ENCODE measurements at places on chromosomes 4 and X.

GRCh38 chr4:38366997-38367396, 297.0 kb upstream of the KLF3 start:
- no peak for DNase-seq

- no peak for DNase-seq
Measured at GRCh38 chrX:138664016-138664415, 47.5 kb downstream of the FGF13 start.

DNA sequence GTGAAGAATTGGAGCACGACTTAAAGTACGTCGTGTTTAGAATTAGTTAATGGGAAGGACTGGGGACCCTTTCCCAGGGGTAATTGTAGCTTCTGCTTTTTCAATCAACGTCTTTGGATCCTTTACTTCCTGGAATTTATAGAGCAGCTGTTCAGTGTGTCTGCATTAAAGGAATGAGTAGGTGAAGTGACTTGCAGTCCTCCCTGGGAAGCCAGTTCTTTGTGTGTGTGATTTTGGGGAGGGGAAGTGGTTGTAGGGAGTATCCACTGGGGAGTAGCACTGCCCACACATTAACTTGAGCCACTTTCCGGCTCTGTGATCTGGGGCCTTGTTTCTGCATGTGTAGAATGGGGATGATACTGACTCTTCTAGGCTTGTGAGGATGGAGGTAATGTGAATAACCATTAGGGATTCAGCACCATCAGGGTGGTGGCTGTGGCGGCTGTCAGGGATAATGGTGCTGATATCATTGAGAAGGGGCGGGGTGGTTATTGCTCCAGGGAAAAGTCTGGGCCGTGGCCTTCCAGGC, 54.7 kb downstream of the TMEM131L start:
- DNase-seq = no peak

GRCh38 chrX:9336456-9336855, 128.4 kb upstream of the TBL1X start:
- DNase-seq = no peak

DNA sequence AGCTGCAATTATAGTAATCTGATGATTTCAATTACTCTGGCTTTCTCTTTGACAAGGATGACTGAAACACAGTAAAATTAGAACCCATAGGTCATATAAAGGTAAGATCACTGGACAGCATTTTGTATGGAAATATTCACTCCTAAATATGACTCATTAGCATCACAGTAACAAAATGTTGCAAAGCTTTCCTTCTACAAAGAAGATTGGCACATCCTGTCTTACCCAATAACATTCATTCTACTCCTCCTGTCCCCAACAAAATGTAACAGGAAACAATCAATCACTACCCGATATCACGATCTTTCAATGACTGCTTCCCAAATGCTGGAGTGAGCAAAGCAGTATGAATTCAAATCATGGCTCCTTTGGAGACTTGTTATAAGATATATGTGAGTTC, 95.3 kb downstream of the FANCB start:
- no peak for DNase-seq

- no peak for DNase-seq
Measured at GRCh38 chr4:152850377-152850776, 70.6 kb downstream of the ARFIP1 start.

GRCh38 chrX:78923198-78924015, 21.8 kb upstream of the P2RY10 start:
- DNase-seq = no peak

- no peak for DNase-seq
Measured at GRCh38 chr4:23741681-23742191, 148.1 kb downstream of the PPARGC1A start.

DNA sequence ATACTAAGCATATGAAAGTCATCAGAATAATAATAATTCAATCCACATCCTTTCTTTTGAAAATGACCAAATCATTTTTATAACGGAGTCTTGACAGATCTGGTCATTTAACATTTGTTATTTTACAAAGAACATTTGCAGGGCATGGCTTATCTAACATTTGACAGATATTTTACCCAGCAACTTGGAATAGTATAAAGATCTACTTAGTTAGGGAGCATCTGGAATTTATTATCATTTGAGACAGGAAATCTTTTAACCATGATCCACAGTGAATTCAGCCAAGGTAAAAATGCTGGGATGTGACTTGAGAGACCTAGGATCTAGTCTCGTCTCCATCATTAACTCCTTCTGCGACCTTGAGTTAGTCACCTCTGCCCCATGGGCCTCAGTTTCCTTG, 22.4 kb downstream of the STARD8 start:
- DNase-seq = no peak

DNA sequence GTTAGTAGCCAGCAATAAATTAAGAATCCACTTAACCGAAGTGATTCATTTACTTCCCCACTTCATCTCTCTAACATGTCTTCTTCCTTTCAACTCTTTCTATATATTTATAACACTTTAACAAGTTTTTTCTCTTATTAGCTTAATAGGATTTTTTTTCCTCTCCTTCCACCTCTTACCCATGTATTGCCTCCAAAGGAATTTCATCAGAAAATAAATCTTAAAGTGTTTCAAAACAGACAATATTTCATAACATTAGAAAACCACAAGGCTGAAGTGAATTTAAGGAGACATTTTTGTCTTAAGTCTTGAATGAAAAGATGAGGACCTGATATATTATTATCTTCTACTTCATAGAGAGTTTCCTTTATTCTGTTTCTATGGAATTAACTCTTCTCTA, 101.5 kb downstream of the PDGFC start:
- DNase-seq = no peak

DNA sequence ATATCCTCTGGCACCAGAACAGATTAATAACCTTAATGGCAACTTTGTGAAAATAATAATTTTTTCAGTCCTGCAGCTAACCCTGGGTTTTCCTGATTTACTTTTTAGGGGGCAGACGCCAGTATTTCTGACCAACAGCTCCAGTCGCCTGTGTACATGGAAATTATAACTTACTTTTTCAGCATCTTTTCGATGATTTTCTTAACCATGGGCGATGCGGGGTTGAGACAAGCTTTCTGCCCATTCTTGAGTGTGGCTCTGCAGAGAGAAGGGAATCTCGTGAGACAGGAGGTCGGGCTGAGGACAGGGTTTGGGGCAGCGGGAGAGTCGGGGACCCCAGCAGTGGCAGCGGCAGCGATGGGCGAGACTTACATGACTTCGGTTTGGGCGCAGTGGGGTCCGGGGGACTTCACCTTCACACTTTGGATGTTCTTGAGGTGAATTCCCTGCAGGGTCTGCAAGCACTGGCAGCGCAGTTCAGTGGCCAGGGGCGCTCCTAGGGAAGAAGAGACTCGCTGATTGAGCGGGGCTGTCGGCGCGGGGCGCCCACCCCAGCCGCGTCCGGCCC, 484 bp downstream of the CXCL2 start:
- DNase-seq = no peak

DNA sequence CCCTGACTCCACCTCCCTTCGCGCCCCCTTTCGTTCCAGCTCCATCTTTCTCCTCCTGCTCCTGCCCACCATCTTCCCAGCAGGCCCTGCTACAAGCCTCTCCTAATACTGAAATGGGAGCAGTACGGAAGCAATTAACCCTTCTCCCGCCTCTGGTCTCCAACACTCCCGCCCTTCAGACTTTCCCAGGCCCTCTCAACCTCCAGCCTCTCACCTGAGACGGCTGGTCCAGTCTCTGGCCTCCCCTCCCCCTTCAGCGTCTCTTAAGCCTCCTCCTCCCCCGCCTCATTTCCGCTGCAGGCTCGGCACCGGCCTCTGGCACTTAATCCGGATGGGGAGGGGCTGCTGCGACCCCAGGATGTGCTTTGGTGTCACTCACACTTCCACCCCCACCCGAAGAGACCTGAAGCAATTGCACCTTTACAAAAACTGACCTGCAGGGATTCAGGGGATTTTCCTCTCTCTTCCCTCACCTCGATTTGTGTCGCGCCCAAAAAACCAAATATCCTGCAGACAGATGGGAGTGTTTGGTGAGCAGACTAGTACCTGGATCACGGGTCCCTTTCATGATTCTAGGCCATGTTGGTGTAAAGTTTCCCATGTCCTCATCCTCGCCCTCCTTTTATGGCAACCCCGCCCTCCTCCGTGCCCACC, 657 bp downstream of the TCEAL8 start:
- DNase-seq = no peak

DNA sequence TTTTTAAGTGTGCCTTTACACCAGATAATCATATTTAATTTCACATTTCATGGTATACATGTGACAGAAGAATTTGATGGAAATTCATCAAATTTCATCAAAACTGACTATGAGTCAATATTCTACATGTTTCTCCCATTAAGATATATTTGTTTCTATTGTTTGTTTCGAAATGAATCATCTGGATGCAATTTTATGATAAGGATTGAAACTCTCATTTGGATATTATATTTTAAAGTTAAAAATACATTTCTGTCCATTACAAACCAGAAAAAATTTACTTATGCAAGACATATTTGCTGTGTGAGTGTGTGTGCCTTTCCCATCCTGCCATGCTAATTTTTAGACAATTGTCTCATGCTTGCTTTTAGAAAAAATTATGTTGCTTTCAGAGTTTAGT, 52.2 kb downstream of the SULT1B1 start:
- DNase-seq = no peak

DNA sequence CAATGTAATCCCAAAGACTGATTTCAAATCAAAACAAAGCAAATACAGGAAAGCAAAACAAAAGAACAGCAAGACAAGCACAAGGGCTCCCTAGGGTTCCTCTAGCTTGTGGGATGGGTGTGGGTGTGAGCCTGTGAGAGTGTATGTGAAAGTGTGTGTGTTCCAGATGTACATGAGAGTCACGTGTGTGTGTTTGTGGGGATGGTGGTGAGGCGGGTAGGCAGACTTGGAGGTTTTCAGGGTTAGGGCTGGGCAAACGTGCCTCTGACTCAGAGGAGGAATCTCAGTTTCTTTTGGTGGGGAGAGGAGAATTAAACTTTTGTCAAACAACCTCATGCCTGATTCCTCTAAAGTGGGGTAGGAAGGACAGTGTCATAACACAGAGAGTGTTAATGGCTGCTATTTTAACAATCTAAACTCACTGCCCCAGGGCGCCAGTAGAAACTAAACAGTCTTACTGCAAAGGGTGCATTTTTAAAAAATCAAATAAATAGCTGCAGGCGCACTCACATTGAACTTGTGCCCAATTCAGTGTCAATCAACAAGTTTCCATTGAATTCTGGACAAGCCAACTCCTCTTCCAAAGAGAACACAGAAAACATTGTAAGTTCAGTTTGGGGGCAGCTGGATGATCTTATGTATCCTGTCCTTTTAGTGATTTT, 51.8 kb downstream of the CHRDL1 start:
- no peak for DNase-seq

- DNase-seq = no peak
Measured at GRCh38 chr4:137993232-137993631, 248.9 kb downstream of the SLC7A11 start.

DNA sequence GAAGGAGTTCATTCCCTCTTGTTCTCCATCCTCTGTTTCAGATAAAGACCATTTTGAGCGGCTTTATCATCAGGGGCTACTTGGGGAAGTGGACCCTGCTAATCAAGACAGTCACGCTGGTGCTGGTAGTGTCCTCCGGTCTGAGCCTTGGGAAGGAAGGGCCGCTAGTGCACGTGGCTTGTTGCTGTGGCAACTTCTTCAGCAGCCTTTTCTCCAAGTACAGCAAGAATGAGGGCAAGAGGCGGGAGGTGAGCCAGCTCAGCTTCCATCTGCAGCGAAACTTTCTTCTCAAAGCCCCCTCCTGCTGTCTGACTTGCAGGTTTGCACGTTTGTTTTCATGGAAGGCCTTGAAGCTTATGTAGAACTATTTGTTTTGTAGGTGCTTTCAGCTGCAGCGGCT, 49.5 kb downstream of the CLCN4 start:
- no peak for DNase-seq

GRCh38 chrX:22974616-22975015, 25.1 kb upstream of the DDX53 start:
- DNase-seq = no peak

GRCh38 chr4:163191999-163192398, 25.3 kb upstream of the NAF1 start:
- DNase-seq = no peak

DNA sequence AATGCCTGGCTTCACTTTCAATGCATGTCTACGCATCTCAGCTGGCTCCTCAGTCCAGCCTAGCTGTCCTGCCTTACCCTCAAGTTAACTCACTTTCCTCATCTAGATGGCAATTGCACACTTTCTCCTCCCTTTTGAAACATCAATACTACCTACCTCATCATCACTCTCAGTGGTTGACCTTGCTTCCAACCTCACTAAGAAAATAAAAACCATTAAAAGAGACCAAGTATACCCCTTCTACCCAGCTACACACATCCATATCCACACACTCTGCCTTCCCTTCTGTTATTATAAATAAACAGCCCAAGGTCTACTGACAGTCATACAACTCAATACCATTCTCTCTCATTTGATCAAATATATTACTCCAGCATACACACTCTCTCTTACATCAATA, 21.5 kb downstream of the SLC10A7 start:
- no peak for DNase-seq

- no peak for DNase-seq
Measured at GRCh38 chr4:66328803-66329574, 658.7 kb upstream of the EPHA5 start.

GRCh38 chr4:4456351-4456750, 69.4 kb downstream of the NSG1 start:
- DNase-seq = no peak

DNA sequence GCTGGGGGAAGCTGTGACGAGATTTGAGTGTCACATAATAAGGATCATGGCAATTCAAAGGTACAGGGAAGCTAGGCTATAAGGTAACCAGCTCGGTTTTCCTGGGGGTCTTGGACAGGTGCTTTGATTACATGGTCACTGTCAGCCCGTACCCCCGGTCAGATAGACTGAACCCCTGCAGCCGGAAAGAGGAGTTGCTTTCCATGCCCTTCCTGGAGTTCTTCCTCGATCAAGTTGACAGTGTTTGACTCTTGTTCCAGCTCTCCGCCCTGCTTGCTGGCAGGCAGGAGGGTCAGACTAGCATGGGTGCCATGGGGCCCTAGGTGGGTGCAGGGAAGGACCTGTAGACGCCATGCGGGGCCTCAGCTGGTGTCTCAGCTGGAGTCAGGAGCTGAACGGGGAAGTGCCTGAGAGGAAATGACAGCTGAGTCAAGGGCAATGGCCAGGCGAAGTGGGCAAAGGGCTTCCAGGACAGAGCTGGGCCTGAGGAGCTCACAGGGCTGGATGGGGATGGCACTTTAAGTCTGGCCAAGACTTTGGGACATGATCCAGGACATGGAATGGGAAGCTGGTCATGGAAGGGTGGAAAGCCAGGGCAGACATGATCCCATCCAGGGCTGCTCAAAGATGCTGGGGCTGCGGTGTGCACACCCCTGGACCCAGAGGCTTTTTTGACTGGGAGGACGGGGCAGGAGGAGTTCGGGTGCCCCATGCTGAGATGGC, 1.6 kb downstream of the TMEM187 start:
- no peak for DNase-seq

- DNase-seq = no peak
Measured at GRCh38 chr4:183907871-183908683, 3.0 kb downstream of the STOX2 start.

GRCh38 chrX:15358533-15358932, 23.2 kb upstream of the PIGA start:
- DNase-seq = no peak

DNA sequence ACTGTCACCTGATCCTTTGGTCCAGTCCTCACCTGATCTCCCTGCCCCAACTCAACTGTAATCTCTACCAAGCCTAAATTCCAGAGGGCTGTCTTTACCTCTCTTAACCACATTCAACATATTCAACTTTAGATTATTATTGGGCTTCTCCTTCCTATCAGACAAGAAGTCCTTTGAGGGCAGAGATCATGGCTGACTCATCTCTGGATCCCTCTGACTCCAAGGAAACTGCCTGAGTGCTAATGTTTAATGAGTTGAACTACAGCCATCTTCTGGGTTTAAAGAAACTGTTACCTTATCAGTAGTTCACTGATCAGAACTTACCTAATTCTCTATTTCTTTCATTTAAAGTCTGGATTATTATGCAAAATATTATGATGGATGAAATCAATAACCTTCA, 135.7 kb downstream of the GPC3 start:
- DNase-seq = no peak

All from type B pancreatic cell (in vitro differentiated cells).